Endothelial cell of coronary artery (primary cell): ENCODE measurements at places on chromosomes 5 and 9. TPM values are rescaled to one million over a fixed set of nuclear protein-coding genes. Genes with fewer than 3 reads are reported as not detected.

RASGEF1C gene
- not detected in 2 replicates for total RNA-seq

GCNT4 gene
- 0.09 and 0.56 TPM in 2 replicates for total RNA-seq

PRDM9 gene
- total RNA-seq: not detected in 2 replicates

KLF4 gene
- 0.45 and 3.8 TPM in 2 replicates for total RNA-seq

NDST1 gene
- 39.4 and 62.3 TPM in 2 replicates for total RNA-seq

FAM151B gene
- total RNA-seq: 2.7 and 3.4 TPM in 2 replicates

PCDHA9 gene
- 0.09 TPM in 2 replicates for total RNA-seq

PNPLA7 gene
- total RNA-seq: 0.36 and 0.47 TPM in 2 replicates

YTHDC2 gene
- total RNA-seq: 25.1 and 34.4 TPM in 2 replicates

C5orf46 gene
- 0.18 and 22.4 TPM in 2 replicates for total RNA-seq

LHX3 gene
- not detected in 2 replicates for total RNA-seq

ZNF883 gene
- total RNA-seq: 0.09 and 2.1 TPM in 2 replicates

DNLZ gene
- 9.3 and 19.3 TPM in 2 replicates for total RNA-seq

DRD1 gene
- not detected in 2 replicates for total RNA-seq

FGF1 gene
- 0.09 and 0.85 TPM in 2 replicates for total RNA-seq

SLC22A4 gene
- total RNA-seq: 3.7 and 7.9 TPM in 2 replicates

BAAT gene
- total RNA-seq: under 0.01 TPM in 1 of 2 replicates, not detected in the other
